Fibroblast of skin of abdomen (primary cell): ENCODE measurements at places on chromosomes 4 and X.

DNA sequence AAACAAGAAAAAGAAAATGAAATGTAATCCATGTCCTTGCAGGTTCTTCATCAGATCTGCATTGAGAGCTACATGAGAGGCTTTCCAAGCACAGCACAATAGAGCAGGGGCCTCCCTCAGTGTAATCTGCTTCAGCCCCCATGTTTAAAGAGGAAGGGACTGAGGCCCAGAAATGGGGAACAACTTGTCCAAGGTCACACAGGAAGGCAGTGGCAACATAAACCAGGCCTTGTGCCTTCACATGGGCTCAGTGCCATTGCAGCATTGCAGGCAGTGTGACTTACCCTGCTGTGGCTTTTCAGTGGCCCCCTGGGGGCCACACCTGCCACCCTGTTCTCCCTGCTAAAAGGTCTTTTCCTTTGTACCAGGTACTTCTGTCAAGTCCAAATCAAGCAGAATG lies 20.9 kb upstream of the CD99L2 start:
- DNase-seq, result no peak

GRCh38 chr4:148044912-148045352 lies 313.0 kb downstream of the ARHGAP10 start:
- no peak for DNase-seq

- no peak for DNase-seq
Measured at GRCh38 chrX:131725001-131725654, 181.3 kb downstream of the OR13H1 start.

DNA sequence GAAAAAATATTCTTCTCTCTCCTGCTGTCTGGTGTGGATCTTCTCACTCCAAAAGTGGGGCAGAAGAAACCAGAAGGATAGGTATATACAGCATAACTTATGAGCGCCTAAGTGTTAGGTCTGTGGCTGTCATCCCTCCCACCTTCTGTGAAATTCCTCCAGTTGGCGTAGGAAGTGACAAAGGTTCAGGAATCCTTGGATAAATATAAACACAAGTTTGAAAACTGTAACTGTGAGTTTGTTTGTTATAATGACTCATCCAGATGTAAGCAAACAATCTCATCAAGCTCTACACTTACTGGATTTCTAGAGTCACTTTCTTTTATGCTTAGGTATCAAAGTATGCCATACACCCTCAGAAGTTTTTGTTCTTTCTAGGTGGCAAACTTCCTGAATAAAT lies 405.2 kb downstream of the FAT4 start:
- no peak for DNase-seq

- DNase-seq, result no peak
Measured at GRCh38 chrX:134803551-134804183, 145.4 kb upstream of the PLAC1 start.

- no peak for DNase-seq
Measured at GRCh38 chr4:125642645-125643044, 327.9 kb downstream of the FAT4 start.

DNA sequence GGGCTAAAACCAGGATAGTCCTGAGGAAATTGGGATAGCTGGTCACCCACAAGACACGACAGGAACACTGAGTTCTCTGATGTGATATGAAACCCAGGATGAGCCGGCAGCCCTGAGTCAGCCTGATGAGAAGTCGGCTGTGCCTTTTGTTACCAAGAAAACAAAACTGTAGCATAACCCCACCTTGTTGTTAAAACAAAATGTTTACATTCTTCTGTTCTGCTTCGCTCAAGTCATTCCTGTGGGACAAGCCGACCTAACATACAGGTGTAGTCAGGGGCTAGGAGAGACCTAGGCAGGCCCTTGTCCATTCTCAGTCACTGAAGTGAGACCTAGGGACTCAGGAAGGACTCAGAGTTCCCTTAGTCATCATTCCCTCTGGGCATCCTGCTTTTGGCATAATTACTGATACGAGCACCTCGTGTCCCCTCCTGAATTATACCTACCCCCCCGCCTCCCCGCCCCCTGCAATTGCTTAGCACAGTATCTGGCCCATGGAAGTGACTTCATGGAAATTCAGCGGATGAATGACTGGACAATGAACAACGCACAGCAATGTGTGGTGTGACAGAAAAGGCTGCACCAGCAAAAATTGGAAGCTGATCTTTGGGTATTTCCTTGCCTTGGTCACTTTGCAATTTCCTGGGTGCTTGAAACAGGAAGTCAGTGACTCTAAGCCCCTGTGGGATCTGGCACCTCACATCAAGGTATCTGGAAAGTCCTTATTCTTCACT lies 31.9 kb upstream of the TLR2 start:
- no peak for DNase-seq

- DNase-seq, result no peak
Measured at GRCh38 chr4:26218677-26219605, 101.9 kb upstream of the RBPJ start.

DNA sequence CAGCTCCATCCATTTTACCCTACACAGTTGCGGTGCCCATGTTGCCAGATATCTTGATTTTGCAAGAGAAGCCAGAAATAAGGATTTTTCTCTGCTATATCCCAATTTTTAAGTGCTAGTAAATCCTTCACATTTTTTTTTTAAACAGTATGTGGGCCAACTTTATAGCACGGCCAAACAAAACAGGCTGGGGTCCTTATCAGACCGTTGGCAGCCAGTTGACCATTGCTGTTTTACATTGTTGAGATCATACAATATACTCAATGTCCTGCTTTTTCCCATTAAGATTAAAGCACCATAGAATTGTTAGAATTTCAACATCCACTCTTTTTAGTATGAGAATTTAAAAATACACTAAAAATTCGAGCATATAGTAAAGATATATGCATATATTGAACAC lies 150.9 kb downstream of the SPCS3 start:
- DNase-seq, result no peak

GRCh38 chr4:66741081-66741480 lies 804.2 kb downstream of the CENPC start:
- no peak for DNase-seq

DNA sequence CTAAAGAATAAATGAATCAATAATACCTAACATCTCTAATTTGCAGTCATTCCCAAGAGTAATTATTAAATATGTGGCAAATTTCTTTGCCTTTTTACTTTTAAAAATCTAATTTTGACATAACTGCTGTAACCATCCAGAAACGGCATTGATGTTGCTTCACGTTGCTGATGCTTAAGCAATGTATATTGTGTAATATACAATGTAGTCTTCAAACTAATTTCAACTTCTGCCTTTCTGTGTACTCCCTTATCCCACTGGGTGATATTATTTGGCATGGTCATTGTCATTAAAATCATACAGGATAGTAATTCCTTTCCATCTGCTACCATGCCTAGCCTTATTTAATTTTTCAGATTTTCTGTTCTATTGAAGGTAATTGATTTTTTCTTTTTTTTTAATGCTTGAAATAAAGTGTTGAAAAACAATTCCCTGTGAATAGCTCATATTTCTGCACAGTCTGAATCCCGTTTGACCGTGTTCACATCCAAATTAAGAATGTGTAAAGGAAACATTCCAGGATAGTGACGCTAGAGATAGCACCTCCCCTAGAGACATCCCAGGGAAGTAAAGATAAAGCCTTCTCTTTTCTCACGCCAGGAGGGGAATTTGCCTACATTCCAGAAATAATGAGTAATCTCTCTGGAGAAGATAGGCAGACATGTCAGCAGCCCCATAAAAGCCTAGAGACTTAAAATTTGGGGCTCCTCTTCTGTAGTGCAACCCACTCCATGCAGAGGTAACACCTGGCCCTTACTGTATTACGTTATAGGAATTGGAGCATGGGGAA lies 8.6 kb downstream of the FAM200B start:
- peak; percentile 96 for DNase-seq

DNA sequence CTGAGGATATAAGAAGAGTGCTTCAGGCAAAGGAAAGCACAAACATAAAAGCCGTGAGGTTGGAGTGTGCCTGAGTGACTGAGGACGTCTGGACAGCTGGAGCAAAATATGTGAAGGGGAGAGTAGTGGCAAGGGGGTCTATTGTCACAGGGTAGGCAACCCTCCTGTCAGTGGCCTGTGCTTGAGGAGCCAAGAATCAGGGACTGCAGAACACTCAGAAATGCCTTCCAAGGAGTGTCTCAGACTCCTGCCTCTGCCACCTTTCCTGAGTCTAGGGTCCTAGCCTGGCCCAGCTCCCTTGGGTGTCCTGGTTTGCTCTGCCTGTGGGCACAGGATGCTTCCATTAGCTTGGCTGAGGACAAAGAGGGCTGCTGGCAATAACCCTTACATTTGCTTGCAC lies 152.5 kb upstream of the PJA1 start:
- no peak for DNase-seq

DNA sequence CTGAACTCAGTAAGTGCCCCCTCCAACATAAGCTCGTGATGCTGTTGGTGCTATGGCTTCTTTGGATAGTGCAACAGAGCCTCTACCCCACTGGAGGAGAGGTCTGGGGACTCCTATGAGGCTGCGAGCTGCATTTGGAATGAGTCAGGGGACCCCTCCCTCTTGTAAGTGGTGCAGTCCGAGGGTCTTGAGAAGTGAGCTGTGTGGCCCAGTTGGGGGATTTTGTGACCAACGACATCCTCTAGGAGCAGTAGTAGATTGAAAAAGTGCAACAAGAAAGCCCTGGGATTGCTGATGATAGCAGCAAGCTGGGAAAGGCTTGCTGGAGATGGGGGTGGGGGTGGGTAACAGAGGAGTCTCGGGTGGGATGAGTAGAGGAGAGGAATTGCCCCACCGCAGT lies 3.1 kb downstream of the FRMPD3 start:
- no peak for DNase-seq

DNA sequence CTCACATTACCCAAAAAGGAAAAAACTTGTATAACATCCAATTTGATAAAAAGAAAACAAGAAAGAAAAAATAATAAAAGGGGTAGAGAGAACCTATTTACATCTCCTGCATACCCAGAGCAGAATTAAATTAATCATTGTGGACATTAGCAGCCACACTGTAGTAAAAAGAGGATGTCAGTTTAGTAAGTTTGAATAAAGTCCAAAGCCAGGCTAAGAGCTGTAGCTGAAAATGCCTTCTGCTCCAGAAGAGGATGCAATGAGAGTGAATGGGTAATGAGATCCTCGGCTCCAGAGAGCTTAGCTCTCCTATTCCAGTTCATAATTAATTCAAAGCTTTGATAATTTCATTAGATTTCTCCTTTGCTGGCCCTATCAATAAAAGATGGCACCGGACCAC lies 78.2 kb downstream of the SLC10A7 start:
- no peak for DNase-seq

- no peak for DNase-seq
Measured at GRCh38 chr4:624705-625590, at the start of gene PDE6B. Gene PDE6B, plus strand, starts transcription at chr4:625573. Its CDS starts 54 bp downstream, at chr4:625627.

DNA sequence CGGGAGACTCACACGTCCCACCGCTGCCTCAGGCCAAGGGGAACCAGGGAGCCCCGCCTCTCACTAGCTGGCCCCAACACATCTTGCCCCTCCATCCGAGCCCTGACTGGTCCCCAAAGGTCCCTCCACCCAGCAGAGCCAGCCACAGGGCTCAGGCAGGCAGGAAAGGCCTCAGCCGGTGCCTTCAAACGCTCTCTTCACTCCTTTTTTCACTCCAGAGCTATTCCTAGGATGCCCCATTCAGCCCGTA lies 1.5 kb upstream of the ARHGAP4 start:
- no peak for DNase-seq

DNA sequence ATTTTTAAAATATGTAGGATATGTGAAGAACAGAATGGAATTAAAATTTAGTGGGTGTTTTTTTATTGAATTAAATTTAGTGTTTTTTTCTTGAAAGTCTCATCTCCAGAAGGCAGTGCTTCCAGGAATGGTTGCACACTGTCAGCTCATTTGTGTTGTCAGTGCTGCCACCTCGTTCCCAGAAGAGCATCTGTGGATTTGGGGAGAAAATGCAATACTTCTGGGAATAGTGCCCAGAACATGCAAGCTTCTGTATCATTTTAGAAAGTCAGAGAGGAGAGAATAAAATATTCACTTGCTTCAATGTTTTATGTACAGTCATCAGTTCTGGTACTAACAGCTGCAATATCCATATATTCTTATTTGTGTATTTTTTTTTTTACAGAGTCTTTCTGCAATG lies 608.8 kb downstream of the PCDH7 start:
- peak; percentile 3 for DNase-seq

GRCh38 chr4:6546681-6547447 lies 28.1 kb upstream of the MAN2B2 start:
- DNase-seq, result peak; percentile 63

GRCh38 chrX:81202456-81202819 lies 536 bp downstream of the SH3BGRL start:
- peak; percentile 6 for DNase-seq

GRCh38 chrX:2134782-2135181 lies 366.0 kb downstream of the DHRSX start:
- no peak for DNase-seq

DNA sequence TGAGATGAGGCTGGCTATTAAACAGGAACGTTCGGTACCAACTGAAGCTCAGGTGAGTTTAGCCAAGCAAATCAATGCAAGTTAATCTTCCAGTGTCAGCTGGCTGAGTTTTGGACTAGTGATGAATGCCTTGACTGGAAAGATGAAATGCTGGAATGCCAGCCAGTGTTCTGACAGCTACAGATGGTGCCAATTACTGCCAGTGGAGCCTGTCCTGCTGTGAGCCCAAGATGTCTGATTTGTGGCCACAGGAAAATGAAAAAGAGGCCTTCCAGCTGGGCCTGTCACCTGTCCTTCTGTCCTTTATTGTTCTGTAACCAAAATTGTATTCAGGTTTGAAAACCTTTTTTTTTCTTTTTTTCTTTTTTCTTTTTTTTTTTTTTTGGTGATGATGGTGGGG lies 223.1 kb downstream of the AFF2 start:
- no peak for DNase-seq

DNA sequence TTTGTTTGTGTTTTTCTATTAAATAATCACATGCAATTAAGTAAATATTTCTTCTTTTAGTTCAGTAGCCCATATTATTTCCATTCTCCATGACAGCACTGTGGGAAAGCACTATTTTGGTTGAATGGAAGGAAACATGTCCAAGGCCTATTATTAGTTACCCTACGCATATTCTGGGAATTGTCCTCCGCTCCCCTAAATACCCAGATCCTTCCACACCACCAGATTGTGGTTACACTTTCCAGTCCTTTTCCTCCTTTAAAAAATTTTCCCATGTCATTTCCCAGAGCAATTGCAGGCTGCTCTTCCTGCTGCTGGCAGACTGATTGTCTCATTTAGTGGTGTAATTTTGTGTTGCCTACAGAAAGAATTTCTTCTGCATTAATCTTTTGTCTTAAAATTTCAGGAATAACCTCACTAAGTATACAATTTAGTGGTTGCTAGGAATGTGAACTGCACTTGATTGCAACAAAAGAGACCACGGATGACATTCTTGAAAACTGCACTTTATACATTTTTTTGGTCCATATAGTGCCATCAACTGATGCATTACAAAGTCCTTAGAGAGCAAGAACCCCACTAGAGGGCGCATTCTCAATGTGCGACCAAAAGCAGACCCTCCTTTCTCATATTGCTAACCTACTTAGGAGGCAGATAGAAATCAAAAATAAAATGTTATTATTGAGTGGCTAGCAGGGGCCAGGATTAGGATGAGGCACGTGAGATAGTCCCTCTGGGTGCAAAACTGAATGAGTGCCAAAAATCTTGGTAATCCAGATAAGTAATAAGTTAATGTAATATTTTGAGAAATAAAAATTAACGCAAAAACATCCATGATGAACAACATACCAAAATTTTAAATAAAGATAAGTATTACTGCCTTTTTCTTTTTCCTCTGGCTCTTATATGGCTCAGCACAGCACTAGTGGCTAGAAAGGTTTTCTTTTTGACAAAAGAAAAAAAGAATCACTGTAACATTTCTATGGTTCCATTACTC lies 98.8 kb upstream of the IQCM start:
- DNase-seq, result peak; percentile 65

GRCh38 chrX:13646154-13646549 lies 6.8 kb upstream of the TCEANC start:
- DNase-seq, result peak; percentile 69

GRCh38 chr4:46250997-46251396 lies 127.1 kb upstream of the GABRG1 start:
- no peak for DNase-seq
